ENCODE measurements at places on chromosomes 2 and 18.

GRCh38 chr2:157813467-157813866, 62.7 kb downstream of the ACVR1 start:
- DNase-seq: no peak

DNA sequence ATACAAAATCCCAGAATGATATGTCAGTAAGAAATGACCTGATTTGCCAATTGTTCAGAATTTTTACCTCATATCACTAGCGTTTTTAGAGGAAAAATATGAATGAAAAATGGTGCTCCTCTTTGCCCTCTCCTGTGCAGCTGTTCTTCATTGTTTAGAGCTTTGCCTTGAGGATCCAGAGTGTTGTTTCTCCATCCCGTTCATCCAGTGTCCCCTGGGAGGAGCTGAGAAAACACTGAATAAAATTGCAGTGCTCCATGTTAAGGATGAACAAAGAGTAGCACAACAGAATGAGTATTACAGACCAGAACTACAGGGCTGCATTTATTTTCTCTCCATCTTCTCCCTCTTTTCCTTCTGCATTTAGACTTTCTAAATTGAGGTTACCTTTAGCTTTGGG, 133.1 kb downstream of the ADCYAP1 start:
- no peak for DNase-seq

DNA sequence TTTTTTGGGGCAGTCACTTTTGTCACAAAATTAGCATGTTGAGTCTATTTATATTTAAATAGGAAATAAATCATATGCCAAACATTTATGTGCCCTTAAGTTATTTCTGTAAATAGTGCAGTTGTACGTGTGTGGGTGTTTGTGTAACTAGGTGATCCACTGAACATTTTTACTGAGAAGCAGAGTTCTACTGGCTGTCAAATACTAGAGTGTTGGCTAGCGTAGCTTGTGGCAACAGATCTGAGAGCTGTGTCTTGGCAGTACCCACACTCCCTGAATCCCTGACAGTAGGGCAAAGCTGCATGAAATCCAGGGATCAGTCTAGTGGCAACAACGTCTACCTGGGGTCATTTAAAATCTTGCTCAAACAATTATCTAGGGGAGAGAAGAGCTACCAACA, 273.1 kb upstream of the SLC8A1 start:
- DNase-seq: no peak

- DNase-seq: no peak
Observed at GRCh38 chr2:150212722-150213171, 274.7 kb downstream of the RND3 start.

DNA sequence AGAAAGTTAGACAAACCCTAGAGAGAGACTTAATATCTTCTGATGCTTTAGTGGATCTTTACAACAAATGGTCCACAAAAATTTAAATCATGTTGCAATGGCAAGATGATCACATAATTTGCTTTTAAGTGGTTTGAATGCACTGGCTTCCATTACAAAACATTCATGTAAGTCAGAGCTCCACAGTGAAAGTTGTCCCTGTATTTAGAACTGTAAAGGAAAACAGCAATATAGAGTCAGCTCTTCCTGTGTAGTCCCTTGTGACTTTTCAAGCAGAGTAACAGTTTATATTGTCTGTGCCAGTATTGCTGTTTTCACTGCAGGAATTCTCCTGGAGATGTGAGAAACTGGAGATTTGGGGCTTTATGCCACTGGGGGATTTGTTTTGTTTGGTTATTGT, 77.7 kb downstream of the MEIS1 start:
- no peak for DNase-seq

- no peak for DNase-seq
Observed at GRCh38 chr2:189702071-189702470, 27.6 kb downstream of the ANKAR start.

DNA sequence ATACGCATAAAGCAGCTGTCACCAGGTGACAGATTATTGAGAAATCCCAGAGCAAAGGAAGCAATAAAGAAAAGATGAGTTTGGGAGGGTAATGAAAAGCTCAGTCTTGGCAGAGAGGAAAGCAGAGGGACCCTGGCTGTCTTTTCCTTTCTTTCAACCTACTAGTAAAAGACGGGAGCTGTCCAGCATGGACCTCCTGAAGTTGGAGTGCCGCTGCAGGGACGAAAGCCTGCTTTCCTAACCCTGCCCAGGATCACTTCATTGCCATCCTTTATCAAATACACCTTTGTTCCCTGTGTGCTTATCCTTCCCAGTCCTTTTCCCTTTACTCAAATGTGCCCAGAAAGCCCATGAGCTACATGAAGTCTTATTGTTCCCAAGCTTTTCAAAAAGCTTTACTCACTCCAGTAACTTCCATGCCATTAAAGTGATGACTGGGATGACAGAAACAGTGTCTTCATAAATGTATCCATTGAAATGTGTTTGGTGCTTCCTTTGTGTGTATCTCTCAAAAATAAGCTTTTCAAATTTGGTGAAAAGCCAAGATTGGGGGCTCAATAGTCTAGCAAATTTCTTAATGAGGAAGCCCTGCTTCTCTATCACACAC, 3.7 kb upstream of the SPR start:
- DNase-seq: no peak

GRCh38 chr18:78595924-78596573, 383.6 kb upstream of the SALL3 start:
- no peak for DNase-seq

GRCh38 chr18:75157851-75158250, 51.1 kb downstream of the PTGR3 start:
- no peak for DNase-seq

DNA sequence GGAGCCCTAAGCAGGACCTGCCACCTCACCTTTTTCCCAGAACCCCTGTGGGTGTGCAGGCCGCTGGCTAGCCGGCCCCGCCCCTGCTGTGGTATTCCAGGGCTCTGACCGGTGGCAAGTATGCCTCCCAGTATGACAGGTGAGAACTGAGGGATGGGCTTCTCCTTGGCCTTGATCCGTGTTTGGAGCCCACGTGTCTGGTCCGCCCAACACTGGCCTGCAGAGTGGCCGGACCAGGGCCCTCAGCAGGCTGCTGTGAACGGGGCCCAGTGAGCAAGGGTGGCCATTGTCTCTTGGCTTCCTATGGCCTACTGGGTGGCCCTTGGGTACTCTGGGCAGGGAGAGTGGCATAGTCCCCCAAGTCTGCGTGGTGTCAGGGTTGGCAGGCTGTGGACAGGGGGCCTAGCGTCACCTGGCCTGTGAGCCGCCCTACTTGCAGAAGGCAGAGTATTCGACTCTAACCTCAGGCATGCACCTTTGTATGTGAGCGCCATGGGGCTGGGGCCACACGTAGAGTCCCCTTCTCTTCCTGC, 1.8 kb downstream of the RNPEPL1 start:
- no peak for DNase-seq

DNA sequence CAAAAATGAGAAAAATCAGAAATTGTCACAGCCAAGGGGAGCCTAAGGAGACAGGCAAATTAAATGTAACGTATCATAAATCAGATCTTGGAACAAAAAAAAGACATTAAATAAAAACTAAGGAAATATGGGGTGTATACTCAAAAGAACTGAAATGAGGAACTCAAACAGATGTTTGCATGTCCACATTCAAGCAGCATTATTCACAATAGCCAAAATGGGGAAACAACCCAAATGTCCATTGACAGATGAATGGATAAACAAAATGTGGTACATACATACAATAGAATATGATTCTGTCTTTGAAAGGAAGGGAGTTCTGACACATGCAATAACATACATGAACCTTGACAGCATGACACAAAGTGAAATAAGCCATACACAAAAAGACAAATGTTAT, 155.8 kb upstream of the KLF7 start:
- no peak for DNase-seq

GRCh38 chr2:8574196-8575037, 107.4 kb upstream of the ID2 start:
- DNase-seq: no peak

- peak; percentile 99 for DNase-seq
Observed at GRCh38 chr2:51013079-51013932, 18.6 kb downstream of the NRXN1 start.

- DNase-seq: no peak
Observed at GRCh38 chr2:128086244-128086643, 4.8 kb upstream of the UGGT1 start.

GRCh38 chr18:77102259-77103040, 30.1 kb downstream of the MBP start:
- no peak for DNase-seq

GRCh38 chr2:172270278-172271079, 156.9 kb upstream of the ITGA6 start:
- no peak for DNase-seq

GRCh38 chr2:207394203-207394781, 135.5 kb upstream of the CREB1 start:
- no peak for DNase-seq

- DNase-seq: no peak
Observed at GRCh38 chr18:74248189-74248588, 43.6 kb downstream of the CYB5A start.

- no peak for DNase-seq
Observed at GRCh38 chr2:56100791-56101312, 82.9 kb upstream of the CCDC85A start.

DNA sequence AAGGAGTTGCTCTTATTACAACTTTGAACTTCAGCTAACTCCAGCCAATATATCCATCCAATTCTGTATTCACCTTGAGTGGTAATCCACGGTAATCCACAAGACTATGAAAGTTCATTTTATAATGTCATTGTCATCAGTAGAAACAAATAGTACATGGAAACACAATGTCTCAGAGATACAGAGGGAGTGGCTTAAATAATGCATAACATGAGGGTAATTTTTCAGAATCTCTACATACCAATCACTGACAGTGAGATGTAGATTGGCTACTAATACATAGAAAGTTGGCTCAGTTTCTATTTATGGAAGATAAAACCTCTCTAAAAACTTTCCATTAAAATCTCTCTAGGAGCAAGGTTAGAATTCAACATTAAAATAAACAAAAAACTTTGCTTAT, 93.2 kb downstream of the PLEKHM3 start:
- DNase-seq: no peak

DNA sequence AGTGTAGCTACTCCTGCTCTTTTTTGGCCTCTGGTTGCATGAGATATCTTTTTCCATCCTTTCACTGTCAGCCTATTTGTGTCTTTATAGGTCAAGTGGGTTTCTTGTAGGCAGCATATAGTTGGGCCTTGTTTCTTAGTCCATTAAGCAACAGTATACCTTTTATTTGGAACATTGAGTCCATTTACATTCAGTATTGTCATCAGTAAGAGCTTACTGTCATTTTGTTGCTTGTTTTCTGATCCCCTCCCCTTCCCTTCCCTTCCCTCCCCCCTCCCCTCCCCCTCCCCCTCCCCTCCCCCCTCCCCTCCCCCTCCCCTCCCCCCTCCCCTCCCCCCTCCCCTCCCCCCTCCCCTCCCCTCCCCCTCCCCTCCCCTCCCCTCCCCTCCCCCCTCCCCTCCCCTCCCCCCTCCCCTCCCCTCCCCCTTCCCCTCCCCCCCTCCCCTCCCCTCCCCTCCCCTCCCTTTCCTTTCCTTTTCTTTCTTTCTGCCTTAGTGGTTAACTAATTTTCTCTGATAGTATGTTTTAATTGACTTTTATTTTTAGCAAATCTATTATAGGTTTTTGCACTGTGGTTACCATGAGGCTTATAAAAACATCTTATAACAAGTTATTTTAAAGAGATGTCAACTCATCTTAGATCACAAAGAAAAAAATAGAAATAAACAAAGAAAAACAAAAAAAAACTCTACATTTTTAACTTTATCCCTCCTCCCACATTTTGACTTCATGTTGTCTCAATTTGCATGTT, 13.2 kb upstream of the DCDC2C start:
- DNase-seq: no peak

- DNase-seq: no peak
Observed at GRCh38 chr2:30213907-30214463, 17.3 kb upstream of the LBH start.

DNA sequence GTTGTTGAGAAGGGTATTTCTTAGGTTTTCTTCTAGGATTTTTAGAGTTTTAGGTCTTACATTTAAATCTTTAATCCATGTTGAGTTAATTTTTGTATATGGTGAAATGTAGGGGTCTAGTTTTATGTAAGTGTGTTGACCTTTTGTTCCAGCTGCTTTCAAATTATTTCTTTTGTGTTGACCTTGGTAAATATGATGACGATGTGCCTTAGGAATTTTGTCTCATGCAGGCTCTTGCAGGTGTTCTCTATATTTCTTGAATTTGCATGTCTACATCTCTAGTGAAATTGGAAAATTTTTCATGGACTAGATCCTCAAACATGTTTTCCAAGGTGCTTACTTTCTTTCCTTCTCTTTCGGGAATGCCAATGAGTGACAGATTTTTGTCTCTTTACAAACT, 1609.3 kb upstream of the ZEB2 start:
- no peak for DNase-seq

GRCh38 chr2:74461187-74462053, 3.2 kb downstream of the WBP1 start:
- no peak for DNase-seq

GRCh38 chr18:48195787-48196186, 213.4 kb downstream of the ZBTB7C start:
- no peak for DNase-seq

DNA sequence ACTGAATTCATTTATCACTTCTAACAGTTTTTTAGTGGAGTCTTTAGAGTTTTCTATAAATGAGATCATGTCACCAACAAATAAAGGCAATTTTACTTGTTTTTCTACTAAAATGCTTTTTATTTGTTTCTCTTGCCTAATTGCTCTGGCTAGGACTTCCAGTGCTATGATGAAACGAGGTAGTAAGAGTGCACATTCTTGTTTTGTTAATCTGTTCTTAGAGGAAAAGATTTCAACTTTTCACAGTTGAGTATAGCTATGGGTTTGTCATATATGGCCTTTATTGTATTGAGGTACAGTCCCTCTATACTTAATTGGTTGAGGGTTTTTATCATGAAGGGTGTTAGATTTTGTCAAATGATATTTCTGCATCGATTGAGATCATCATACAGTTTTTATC, 5.6 kb downstream of the IL18RAP start:
- no peak for DNase-seq

DNA sequence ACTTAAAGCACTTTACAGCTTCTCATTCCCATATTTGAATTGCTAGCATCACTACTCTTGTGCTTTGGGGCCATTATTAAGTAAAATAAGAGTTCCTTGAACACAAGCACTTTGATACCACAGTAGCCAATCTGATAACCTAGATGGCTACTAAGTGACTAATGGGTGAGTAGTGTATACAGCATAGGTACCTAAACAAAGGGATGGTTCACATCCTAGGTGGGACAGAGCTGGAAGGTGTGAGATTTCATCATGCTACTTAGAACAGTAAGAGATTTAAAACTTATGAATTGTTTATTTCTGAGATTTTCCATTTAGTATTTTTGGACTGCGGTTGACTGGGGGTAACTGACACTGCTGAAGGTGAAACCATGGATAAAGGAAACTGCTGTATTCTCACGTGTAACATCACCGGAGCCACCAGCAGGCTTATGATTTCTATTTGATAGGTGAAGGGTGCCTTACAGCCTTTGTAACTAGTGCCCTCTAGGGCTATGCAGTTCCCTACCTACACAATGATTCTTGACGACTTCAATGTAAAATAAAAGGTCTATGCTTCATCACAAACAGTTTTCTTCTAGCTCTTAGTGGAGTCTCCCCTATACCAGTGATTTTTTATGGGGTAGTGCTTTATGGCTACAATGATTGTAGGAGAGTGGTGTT, 22.1 kb upstream of the CRIM1 start:
- no peak for DNase-seq
